ENCODE measurements at places on chromosomes 16 and 17.
A peak's percentile ranks its signal among the peaks of the same experiment; 100 is the strongest.

- peak; percentile 24 for DNase-seq
Measured at GRCh38 chr16:13923703-13924298, 3.8 kb downstream of the ERCC4 start.

- peak; percentile 40 for DNase-seq
Measured at GRCh38 chr17:51371732-51372151, 111.4 kb downstream of the UTP18 start.

GRCh38 chr17:38674014-38674748 lies 576 bp downstream of the EPOP start:
- no peak for DNase-seq

DNA sequence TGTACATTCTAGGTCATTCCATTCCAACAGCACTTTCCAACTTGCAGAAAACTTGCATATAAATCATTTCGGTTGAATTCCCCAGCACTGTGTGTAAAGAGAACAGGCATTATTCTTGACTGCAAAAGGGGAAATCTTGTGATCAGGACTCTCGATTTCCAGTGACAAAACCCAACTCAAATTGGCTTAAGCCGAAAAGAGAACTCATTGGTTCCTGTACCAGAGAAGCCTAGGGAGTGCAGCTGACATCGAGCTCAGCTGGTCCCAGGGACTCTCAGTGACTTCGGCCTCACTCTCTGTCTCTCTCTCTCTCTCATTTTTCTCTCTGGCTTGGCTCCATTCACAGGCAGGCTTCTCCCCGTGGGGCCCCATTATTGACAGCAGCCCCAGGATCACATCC lies 30.7 kb downstream of the CD300LF start:
- DNase-seq = no peak

DNA sequence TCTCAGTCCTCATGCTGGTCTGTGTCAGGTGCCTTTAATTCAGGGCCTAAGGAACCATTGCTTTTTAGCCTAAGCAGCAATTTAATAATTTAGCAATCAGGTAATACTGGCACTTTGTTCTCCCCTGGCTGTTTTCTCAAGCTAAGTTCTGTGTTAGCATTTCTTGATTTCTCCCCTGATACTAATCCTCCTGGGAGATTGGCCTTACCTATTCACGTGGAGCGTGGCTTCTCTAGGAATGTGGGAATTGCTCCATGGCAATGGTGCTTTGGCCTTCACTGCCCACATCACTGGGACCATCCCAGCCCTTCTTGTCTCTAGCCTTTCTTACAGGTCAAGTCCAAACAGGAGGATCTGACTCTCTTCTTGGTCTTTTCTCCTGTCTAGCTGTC lies 55.7 kb downstream of the ZNRF1 start:
- DNase-seq = no peak

DNA sequence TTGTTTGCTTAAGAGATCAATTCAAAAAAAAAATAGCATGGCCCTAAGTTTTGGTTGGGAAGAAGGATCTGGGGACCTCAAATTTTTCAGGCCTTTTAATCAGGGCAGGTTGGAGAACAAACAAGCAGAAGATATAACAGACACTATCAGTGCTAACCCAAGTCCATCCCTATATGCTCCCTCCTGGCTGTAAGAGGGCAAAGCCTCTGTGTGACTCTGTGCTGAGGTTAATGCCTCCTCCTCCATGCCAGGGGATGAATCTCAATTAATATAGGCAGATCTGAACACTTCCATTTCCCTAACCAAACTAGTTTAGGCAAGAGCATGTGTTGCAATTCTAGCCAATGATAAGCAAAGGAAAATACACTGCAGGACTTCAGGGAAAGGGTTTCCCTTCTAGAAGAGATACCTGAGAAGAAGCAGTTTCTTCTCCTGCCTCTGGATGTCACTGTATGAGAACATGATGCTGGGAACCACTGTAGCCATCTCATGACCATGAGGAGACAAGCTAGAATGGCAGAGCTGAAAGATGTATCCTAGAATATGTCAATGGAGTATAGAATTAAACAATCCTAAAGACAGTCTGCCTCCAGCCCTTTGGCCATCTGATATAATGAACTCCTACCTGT lies 76.0 kb downstream of the CHD9NB start:
- no peak for DNase-seq

- no peak for DNase-seq
Measured at GRCh38 chr17:5019475-5019956, 15.7 kb downstream of the SLC52A1 start.

DNA sequence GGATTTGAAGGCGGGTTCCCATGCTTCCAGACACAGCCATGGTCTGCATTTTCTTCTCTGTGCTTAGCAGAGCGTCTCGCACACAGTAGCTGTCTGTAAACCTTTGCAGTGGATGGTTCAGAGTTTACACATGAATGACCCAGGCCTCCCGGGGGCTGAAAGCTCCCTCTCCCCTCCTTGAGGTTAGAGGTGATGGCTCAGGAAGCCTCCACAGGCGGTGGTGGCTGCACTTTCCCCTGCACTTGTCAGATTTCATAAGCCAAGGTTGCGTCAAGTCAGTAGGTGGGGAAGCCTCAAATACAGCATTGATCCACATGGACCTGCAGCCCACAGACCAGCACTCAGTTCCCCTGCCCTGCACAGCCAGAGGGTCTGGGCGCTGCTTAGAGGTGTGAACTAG lies 211.9 kb downstream of the KATNIP start:
- no peak for DNase-seq

DNA sequence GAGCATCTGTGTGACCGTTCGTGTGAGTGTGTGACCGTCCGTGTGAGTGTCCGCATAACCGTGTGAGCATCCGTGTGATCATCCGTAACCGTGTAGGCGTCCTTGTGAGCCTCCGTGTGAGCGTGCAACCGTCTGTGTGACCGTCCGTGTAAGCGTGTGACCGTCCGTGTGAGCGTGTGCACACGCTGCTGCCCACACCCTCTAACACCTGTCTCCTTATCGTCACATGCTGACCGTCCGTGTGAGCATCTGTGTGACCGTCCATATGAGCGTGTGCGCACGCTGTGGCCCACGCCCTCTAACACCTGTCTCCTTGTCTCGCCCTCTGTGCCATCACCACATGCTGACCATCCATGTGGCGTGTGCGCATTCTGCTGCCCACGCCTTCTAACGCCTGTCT lies 31.1 kb downstream of the NME3 start:
- DNase-seq = no peak

All from NCI-H524 treated with DMSO at 0.1 percent for 48 hours (cell line).